Smooth muscle cell of the umbilical artery (primary cell): ENCODE measurements at places on chromosomes 1 and 21. TPM values are rescaled to one million over a fixed set of nuclear protein-coding genes. Genes with fewer than 3 reads are reported as not detected.

The DPT gene
- total RNA-seq, result 0.05 and 0.30 TPM in 2 replicates

The DPH5 gene
- total RNA-seq, result 27.8 and 31.8 TPM in 2 replicates

The PCAT6 gene
- total RNA-seq, result 0.78 and 0.89 TPM in 2 replicates

The PRDM15 gene
- 3.9 and 7.0 TPM in 2 replicates for total RNA-seq

The FAM78B gene
- total RNA-seq, result 0.32 TPM in 1 of 2 replicates, not detected in the other

The PGLYRP3 gene
- total RNA-seq, result not detected in 2 replicates

The SLC45A1 gene
- total RNA-seq, result 1.5 and 2.9 TPM in 2 replicates

The CYP4X1 gene
- not detected in 2 replicates for total RNA-seq

The DAB1 gene
- under 0.01 TPM in 2 replicates for total RNA-seq

The KCNA10 gene
- not detected in 2 replicates for total RNA-seq

The AKR7A3 gene
- 0.28 and 0.30 TPM in 2 replicates for total RNA-seq

The SERPINC1 gene
- 0.30 TPM in 1 of 2 replicates, not detected in the other for total RNA-seq

The YOD1 gene
- total RNA-seq, result 8.6 and 11.8 TPM in 2 replicates

The RNU1-1 gene
- total RNA-seq, result under 0.01 TPM in 2 replicates

The LRRC53 gene
- not detected in 2 replicates for total RNA-seq

The HHAT gene
- total RNA-seq, result 8.2 and 9.2 TPM in 2 replicates

The PTGER3 gene
- total RNA-seq, result under 0.01 and 1.2 TPM in 2 replicates

The TMEM125 gene
- total RNA-seq, result not detected in 2 replicates

The PRMT2 gene
- 170 and 214 TPM in 2 replicates for total RNA-seq

The SAMSN1 gene
- total RNA-seq, result not detected in 2 replicates

The LRRC71 gene
- 0.37 TPM in 1 of 2 replicates, not detected in the other for total RNA-seq

The RASSF5 gene
- 1.2 and 2.4 TPM in 2 replicates for total RNA-seq

The CELA2B gene
- total RNA-seq, result not detected in 2 replicates

The ESRRG gene
- total RNA-seq, result under 0.01 and 0.51 TPM in 2 replicates

The FAM89A gene
- 2.9 and 6.2 TPM in 2 replicates for total RNA-seq

The RGSL1 gene
- total RNA-seq, result not detected in 2 replicates

The LEFTY1 gene
- not detected in 2 replicates for total RNA-seq

The SAMD11 gene
- total RNA-seq, result 5.4 and 25.2 TPM in 2 replicates

The SELP gene
- total RNA-seq, result not detected in 2 replicates

The CDK11B gene
- total RNA-seq, result 5.0 and 9.6 TPM in 2 replicates

The LCE2D gene
- total RNA-seq, result not detected in 2 replicates

The KLHDC7A gene
- not detected in 2 replicates for total RNA-seq

The LHX4 gene
- total RNA-seq, result under 0.01 TPM in 2 replicates

The SZRD1 gene
- total RNA-seq, result 16.9 and 39.4 TPM in 2 replicates

The RGS1 gene
- not detected in 2 replicates for total RNA-seq

The CA6 gene
- not detected in 2 replicates for total RNA-seq

The GJA5 gene
- total RNA-seq, result 0.42 and 0.59 TPM in 2 replicates

The SH3BGR gene
- 3.0 and 3.7 TPM in 2 replicates for total RNA-seq

The ZNF695 gene
- 0.59 and 1.7 TPM in 2 replicates for total RNA-seq

The HUNK gene
- total RNA-seq, result not detected in 2 replicates

The GUCA2B gene
- total RNA-seq, result not detected in 2 replicates
